ENCODE measurements at places on chromosomes 5 and 9. TPM values are rescaled to one million over a fixed set of nuclear protein-coding genes. Genes with fewer than 3 reads are reported as not detected.

DNA sequence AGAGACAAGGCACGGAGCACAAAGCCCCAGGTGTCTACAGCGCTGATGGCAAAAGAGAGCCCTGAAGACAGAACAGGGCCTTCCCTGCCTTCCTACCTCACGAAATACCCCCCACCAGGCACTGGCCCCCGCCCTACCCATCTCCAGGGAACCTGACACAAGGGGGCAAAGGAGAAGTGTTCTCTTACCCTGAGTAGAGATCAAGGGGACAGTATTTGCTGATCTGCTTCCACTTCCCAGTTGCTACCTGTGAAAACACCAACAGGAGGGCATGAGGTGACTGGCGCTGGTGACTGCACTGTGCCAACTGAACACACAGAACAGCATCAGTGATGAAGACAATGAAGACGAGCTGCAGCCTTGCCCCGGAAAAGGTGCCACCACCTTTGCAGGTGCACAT is 27.4 kb downstream of the IPPK start:
- DNase-seq: no peak

GRCh38 chr9:10112798-10113197 is 500.0 kb downstream of the PTPRD start:
- no peak for DNase-seq

DNA sequence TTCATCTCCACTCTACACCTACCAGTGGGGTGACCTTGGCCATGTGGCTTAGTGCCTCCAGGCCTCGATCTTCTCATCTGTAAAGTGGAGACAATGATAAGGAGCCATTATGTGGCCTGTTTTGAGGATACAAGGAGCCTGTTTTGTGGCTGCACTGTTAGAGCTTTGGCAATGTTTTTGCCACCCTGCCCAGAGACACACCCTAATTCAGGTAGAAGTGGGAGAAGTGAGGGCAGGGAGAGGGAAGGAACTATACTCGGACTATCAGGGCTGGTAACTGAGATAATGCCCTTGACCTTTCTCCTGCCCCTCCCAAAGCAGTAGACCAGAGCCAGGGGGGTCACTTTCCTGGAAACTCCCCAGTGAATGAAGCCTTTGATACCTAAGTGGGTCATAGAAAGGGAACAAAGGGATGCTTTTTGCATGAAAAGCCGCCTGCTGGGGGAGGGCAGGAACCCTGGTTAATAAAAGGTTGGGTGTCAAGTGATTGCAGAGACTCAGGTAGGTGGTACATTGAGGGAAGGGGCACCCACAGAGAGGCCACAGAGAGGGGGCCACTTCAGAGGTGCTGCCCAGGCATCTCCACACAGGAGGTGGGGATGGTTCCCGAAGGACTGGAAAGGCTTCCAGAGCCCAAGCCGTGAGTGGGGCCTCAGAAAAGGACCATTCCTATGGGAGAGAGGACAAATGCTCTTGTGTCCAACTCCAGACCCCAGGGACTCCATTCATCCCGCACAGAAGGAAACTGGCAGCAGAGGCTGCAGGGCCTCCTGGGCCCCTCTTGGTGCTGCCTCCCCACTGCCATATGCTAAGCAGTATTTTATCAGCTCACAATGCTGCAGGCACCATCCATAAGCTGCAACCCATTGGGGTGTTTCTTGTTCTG is 42.3 kb upstream of the VDAC1 start:
- DNase-seq: no peak

GRCh38 chr5:147805030-147805454 is 22.5 kb upstream of the JAKMIP2 start:
- no peak for DNase-seq

- DNase-seq: no peak
Observed at GRCh38 chr9:22204240-22204639, 195.1 kb upstream of the CDKN2B start.

DNA sequence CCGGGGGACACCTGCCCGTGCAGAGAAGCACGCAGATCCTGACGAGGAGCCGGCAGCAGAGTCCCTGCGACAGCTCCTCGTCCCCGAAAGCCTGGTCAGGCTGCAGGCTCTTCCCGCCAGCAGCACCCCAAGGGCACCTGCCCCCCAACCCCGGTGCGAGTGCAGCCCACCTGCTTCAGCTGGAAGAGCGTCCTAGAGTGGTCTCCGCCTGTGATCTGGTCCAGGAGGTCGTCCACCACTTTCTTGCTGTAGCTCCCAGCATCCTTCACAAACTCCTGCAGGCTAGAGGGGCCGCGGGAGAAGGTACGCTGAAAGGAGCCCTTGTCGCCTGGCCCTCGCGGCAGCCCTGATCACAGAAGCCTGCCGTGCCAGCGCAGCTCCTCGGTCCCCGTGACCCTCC is 16.7 kb downstream of the BRD9 start:
- DNase-seq: no peak

GRCh38 chr9:95127249-95128176 is 190.0 kb downstream of the FANCC start:
- peak; percentile 95 for DNase-seq

- DNase-seq: no peak
Observed at GRCh38 chr9:106218854-106219253, 524.5 kb downstream of the TMEM38B start.

DNA sequence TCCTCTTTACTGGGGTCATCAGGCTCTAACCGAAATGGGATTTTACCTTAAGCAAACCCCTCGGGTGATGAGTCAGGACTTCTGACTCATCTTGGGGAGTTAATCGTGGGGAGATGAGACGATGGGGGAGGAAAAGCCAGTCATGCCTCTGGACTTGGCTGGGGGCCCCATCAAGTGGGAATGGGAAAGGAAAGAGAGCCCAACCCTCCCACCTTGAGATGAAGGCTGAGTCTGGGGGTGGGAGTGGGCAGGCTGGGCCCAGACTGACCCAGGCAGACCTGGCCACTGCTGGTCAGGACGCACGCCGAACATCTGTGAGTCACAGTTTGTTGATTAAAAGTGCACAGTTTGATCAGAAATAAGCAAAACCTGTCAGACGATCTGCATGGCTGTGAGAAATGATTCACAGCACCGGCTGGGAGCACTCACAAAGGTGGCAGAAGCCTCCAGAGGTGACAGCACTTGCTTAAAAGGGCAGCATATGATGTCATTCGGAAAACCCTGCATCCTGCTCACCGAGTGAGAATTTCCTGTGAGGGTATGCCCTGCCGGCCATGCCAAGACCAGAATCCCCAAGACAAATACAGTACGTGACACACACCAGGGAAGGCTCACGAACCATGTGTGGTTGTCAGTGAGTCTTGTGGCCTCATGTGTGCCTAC is 50.0 kb upstream of the SLC25A51 start:
- peak; percentile 97 for DNase-seq

DNA sequence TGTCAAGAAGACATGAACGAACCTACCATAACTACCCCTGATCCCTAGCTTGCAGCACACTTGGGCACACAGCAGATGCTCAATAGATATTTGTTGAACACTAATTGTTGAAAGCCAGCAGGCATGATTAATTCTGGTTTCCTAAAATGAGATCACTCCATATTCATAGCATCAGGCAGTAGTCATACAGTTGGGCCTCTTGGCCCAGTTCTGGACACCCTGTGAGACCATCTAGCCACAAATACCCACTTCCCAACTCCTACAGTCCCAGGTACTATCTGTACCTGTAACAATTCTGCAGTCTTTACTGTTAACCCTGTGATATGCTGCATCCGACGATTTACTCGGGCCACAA is 24.2 kb downstream of the P4HA2 start:
- no peak for DNase-seq

- DNase-seq: no peak
Observed at GRCh38 chr5:77937015-77937908, 161.1 kb upstream of the TBCA start.

- DNase-seq: no peak
Observed at GRCh38 chr5:43804041-43804440, 201.1 kb downstream of the NNT start.

- no peak for DNase-seq
Observed at GRCh38 chr9:112971415-112971814, 40.6 kb downstream of the ZNF883 start.

DNA sequence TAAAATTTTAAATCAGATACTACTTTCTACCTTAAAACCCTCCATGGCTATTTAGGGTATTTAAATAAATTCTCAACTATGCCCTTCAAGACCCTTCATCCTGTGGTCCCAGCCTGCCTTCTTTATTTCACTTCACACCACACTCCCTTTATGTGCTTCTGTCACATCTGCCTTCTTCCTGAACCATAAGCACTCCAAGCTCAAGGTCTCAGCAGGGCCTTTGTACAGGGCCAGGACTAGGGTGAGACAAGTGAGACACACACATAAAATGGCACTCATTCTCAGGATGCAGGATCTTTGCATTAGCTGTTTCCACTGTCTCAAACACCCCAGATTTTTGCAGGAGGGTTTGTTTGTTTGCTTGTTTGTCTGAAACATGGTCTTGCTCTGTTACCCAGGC is 7.6 kb downstream of the ITK start:
- no peak for DNase-seq

GRCh38 chr5:59587489-59588337 is 305.8 kb downstream of the PDE4D start:
- DNase-seq: peak; percentile 48

GRCh38 chr9:90871327-90871935 is 69.8 kb downstream of the SYK start:
- no peak for DNase-seq

GRCh38 chr9:5784526-5785315 is 48.2 kb downstream of the ERMP1 start:
- no peak for DNase-seq

GRCh38 chr9:27353474-27354229 is 56.7 kb upstream of the EQTN start:
- no peak for DNase-seq

- peak; percentile 64 for DNase-seq
Observed at GRCh38 chr9:98158071-98158831, 34.2 kb downstream of the CORO2A start.

GRCh38 chr9:123548741-123549545 is 192.9 kb downstream of the CRB2 start:
- DNase-seq: no peak

DNA sequence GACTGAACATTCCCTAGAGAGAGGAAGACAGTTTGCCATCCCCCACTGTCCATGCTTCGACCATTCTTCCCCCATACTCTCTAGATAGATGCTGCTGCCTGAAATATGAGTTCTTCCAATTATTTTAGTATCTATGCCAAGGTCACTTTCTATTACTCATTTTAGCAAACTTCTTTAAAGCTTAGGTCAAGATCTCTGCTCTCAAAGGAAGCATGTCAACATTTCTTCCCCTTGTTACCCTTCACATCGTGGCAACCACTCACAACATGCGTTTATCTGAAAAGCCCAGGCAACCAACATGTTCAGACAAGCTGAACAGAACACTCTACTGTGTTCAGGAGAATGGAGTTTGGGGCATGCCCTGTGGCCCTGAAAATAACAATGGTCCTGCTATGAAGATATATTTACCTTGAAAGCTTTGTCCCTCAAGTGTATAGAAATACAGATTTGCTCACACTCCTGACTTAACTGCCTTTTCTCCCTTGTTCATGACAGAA is 138.4 kb upstream of the KIF2A start:
- no peak for DNase-seq

- DNase-seq: no peak
Observed at GRCh38 chr9:112945620-112946208, 55.0 kb upstream of the SLC46A2 start.

DNA sequence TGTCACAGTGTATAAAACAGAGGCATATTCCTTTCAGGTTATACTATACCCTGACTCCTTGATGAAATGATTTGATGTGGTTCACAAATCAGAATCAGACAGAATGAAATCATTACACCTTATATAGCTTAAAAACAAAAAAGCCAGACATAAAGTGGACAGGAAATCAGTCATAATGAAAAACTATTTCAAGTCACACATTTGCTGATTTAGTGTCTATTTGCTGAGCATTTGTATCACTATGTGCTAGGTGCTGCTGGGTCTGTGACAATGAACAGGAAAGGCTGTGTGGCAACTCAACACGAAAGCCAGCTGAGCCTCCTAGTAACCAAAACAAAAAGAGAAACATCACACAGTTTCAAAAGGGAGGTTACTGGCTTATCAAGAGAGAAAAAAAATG is 194.0 kb downstream of the EFNA5 start:
- no peak for DNase-seq

DNA sequence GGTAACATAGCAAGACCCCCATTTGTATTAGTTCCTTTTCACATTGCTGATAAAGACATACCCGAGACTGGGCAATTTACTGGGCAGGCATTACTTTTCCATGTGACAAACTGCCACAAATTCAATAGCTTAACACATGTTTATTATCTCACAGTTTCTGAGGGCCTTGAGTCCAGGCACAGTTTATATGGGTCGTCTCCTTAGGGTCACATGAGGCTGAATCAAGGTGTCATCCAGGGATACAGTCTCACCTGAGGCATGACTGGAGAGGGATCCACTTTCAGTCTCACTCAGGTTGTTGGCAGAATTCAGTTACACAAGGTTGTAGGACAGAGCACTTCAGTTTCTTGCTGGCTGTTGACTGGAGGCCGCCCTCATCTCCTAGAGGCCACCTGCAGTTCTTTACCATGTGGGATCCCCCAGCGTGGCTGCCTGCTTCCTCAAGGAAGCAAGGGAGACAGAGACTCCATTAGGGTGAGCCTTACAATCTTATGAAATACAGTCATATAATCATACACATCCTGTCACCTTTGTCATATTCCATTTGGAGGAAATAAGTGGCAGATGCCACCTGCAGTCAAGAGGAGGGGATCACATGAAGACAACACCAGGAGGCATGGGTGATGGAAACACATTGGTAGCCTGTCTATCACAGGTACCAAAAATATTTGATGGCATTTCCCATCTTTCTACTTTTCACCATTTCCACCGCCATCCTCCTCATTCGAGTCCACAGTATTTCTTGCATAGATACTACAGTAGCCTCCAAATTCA is 15.1 kb upstream of the ERAP1 start:
- no peak for DNase-seq

DNA sequence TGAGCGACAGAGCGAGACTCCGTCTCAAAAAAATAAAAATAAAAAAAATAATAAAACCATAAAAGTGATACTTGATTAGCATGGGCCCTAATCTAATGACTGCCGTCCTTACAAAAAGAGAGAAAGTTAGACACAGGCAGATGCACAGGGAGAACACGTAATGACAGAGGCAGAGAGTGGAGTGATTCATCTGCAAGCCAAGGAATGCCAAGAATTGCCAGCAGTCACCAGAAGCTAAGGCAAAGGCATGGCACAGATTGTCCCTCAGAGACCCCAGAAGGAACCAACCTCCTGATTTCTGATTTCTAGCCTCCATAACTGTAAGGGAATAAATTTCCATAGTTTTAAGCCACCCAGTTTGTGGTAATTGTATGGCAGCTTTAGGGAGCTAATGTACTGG is 79.6 kb upstream of the FREM1 start:
- DNase-seq: no peak

Gene CARD6
- 19.5 TPM for total RNA-seq

Gene SGCD
- total RNA-seq: 33.3 TPM

Gene ESM1
- 2.9 TPM for total RNA-seq

Gene SLC31A1
- total RNA-seq: 45.2 TPM

Gene GMCL2
- not detected for total RNA-seq

Gene TOR2A
- total RNA-seq: 3.8 TPM

Gene FGF1
- 2.9 TPM for total RNA-seq

Gene PRLR
- total RNA-seq: under 0.01 TPM

Gene DEPDC1B
- 1.8 TPM for total RNA-seq

Gene SLC6A7
- under 0.01 TPM for total RNA-seq

Gene HTR1A
- total RNA-seq: not detected

Gene NR5A1
- total RNA-seq: not detected

Gene PLGRKT
- total RNA-seq: 15.6 TPM

Gene NXNL2
- total RNA-seq: 7.4 TPM

Gene PCDHGA4
- 6.8 TPM for total RNA-seq

Gene TRIM52
- total RNA-seq: 6.8 TPM

Gene SCGB3A1
- total RNA-seq: not detected

Gene CTXN3
- not detected for total RNA-seq

Gene ALDH1A1
- 0.36 TPM for total RNA-seq

Gene OR1Q1
- total RNA-seq: not detected

Gene INSL4
- not detected for total RNA-seq

All from osteoblast (primary cell).